ENCODE measurements at places on chromosomes 13 and 19.

DNA sequence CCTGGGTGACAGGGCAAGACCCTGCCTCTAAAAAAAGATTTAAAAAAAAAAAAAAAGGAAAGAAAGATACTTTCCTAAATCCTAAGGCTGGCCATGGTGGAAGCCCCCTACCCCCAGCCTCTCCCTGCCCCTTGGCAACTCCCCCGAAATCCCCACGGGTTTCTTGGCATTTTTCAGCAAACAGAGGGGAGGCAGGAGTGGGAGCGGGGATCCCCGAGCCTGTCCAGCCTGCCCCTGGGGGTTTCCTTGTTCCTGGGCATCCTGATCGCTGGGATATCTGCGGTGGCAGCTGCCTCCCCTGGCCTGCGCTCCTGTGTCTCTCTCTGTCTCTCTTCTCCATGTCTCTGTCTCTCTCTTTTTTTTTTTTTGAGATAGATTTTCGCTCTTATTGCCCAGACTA is 3.4 kb upstream of the EBI3 start:
- DNase-seq, result no peak

GRCh38 chr13:88014527-88014926 is 343.4 kb downstream of the SLITRK5 start:
- DNase-seq, result no peak

DNA sequence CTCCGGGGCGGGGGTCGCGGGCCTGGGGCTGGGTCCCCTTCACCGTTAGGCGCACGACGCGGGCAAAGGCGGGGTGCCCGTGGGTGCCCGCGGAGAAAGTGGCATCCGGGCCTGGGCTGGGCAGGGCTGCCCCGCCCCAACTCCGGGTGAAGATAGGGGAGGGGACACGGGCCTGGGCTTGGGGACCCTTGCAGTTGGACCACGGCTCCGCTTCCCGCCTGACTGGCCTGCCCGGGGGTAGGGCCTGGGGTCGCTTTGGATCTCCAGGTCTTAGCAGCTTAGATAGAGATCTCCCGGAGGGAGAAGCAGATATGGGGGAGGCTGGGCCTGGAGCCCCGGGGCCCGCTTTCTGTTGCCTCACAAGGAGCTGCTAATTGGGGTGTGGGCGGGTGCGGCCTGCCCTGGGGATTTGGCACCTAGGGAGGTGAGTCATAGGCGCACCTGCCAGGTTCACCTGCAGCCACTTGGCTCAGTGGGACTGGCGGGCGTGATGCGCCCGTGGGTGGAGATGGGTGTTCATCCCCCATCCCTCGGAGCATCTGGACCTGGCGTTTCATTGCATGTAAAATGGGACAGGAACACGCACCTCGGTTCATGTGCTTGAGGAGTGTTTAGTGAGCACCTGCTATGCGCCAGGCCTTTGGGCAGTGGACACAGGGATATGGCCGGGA is 585 bp downstream of the MAP1S start:
- DNase-seq, result peak; percentile 25

DNA sequence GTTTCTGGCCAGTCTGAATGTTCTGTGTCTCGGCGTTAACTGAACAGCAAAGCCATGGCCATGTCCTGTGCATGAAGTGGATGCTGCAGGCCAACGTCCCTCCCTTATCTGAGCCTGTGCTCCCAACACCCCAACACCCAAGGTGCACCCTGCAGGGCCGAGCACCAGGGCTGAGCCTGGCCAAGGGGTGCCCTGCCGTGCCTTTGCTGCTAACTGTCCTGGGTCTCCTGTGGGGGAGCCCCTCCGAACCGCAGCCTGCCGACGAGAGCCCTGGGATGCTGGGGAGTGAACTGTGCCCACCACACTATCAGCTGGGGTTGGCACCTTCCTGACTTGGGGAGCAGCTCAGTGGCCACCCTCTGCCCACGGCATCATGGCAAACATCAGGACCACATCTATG is 17.6 kb downstream of the GPX4 start:
- DNase-seq, result no peak

DNA sequence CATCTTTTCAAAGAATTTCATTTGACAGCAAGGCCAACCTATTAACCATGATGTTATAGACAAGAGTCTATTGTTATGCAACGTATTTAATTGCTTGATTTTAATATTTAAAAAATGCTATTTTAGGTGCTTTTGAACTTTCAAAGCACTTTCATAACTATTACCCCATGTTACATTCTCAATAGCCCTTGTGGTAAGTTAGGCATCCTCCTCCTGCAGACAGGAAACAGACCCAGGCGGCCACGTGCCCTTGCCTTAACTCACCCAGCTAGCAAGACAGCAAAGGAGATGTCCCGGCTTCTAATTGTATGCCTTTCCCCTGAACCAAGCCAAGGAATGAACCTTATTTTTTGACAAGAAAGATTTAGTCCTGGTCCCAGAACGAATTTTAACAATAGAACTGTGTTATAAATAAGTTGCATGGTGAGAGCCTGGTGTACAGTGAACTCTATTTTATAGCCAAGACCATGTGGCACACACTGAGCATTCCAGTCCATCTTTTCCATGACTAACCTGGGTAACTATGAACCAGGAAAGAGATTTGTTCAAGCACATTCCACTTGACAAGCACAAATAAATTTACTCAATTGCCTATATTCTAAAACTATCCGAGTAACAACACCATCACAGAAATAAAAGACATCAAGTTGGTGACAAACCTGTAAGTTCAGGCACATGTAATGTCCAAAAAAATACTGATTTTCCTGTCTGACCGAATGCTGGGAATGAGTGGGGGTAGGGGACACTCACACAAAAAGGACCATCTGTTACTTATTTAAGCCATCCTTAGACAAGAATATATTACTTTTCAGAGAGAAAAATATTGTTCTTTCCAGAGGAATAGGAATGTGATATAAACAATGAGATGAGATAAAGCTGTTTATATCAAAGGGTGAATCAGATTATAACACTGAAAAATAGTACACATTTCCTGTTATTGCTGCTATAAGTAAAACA is 163.0 kb downstream of the EFNB2 start:
- no peak for DNase-seq

- DNase-seq, result no peak
Measured at GRCh38 chr19:3809881-3810707, 23.9 kb upstream of the MATK start.

Measured in AG08396 (cell line).